ENCODE measurements at places on chromosomes 6 and 20.

- DNase-seq: peak; percentile 68
These were observed 35.7 kb upstream of the ZMYND8 start for GRCh38 chr20:47392015-47392720.

DNA sequence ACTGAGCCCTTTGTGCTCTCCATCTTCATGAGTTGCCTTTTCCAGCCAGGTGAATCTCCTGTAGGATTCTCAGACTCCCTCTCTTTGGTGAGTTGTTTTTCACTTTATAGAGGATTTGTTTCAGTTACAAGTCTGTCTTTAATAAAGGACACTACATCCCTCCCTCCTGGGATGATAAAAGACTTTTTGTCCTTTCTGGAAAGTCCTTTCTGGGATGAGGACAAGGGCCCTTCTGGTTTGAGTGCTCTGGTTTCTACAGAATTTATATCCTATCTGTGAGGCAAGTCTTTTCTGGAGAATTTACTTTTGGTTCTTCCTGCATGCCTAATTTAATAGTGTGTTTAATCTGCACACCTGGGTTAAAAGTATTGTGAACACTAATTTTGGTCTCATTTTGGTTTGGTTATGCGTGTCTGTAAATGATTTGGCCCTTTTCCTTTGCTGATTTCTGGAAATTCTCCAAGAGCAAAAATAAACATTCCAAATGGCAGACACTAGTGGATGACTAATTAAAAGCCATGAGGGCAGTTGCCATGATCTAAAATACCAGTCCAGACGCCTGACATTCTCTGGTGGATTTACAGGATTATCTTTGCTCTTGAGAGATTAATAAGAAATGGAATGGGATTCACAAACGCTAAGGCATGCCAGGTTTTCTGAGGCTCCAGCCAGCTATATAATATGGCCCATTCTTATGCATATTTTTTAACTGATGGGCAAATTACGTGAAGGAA, 44.8 kb downstream of the TCP11 start:
- DNase-seq: no peak

- DNase-seq: peak; percentile 26
These were observed 130.4 kb upstream of the ECI2 start for GRCh38 chr6:4265740-4266139.

DNA sequence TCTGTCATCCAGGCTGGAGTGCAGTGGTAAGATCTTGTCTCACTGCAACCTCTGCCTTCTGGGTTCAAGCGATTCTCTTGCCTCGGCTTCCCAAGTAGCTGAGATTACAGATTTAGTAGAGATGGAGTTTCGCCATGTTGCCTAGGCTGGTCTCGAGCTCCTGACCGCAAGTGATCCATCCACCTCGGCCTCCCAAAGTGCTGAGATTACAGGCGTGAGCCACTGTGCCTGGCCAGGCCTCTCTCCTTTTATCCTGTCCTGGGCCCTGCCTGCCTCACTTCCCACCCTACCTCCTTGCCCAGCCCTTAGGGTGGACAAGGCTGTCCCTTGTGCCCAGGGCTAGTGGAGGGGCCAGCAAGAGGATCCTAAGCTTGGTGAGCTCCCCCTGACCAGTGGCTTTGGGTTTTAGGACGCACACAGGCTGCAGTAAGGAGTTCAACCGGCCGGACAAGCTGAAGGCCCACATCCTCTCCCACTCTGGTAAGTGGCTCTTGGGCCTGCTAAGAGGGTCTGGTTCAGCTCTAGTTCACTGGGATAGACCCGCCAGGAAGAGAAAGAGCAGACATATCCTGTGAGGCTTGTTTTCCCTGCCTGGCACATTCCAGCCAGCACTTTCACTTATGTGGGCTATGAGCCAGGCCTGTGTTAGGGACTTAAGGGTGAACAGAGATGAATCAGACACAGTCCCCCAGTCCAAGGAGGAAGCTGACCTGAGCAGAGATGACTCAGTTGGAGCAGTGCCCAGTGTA, 21.9 kb upstream of the CHMP4B start:
- DNase-seq: peak; percentile 92

GRCh38 chr6:106318061-106318460, 7.5 kb downstream of the ATG5 start:
- DNase-seq: no peak

DNA sequence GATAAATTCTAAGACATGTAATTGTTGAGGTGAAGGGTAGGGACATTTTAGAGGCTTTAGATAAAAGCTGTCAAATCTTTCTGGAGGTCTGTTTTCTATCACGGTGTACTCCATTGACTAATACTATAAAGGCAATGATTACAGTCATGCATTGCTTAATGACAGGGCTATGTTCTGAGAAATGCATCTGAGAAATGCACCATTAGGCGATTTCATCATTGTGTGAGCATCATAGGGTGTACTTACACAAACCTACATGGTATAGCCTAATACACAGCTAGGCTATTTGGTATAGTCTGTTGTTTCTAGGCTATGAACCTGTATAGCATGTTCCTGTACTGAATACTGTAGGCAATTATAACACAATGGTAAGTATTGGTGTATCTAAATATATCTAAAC, 71.3 kb upstream of the FYN start:
- no peak for DNase-seq

DNA sequence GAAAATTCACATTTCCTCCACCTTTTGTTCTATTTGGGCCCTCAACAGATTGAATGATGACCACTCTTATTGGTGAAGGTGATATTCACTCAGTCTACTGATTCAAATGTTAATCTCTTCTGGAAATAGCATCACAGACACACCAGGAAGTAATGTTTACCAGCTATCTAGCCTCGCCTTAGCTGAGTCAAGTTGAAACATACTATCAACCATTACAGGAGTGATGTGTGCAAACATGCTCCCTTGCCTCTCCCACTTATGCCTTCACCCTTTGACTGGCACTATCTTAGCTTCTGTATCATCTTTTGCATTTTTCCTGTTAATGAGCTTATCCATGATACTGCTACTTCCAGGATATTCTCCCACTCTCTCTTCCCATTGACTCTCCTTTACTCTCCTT, 191.9 kb downstream of the CENPW start:
- DNase-seq: no peak

GRCh38 chr6:6610031-6610591, 21.6 kb downstream of the LY86 start:
- no peak for DNase-seq

- no peak for DNase-seq
These were observed 109.3 kb downstream of the TRDN start for GRCh38 chr6:123527406-123527805.

DNA sequence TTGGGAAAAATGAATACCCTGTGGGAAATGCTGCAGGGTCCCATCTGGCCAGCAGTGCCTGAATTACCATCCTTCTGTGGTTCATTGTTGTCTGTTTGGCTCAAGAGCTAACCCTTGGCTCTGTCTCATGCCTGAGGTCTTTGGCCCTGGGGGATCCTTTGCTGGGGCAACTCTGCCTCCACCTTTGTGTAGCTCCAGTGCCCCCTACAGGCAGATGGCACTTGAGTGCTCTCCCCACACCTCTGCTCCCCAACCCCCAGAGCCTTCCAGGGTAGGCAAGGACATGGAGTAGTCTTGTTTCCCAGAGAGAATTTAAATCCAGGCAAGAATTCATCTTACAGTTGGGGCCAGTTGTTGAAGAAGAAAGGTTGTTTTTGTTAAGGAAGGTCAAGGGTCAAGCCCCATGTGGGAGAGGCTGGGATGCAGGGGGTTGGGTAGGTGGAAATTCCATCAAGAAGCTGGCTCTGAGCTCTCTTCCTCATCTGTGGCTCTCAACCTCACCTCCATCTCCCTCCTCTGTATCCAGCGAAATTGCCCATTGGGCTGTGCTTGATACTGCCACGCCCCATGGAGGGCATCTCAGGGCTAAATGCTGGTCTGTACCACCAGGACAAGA, 44.2 kb downstream of the ZNF831 start:
- DNase-seq: peak; percentile 85
